Eye (tissue), 1 donor: ENCODE measurements at places on chromosomes 13 and 19.

DNA sequence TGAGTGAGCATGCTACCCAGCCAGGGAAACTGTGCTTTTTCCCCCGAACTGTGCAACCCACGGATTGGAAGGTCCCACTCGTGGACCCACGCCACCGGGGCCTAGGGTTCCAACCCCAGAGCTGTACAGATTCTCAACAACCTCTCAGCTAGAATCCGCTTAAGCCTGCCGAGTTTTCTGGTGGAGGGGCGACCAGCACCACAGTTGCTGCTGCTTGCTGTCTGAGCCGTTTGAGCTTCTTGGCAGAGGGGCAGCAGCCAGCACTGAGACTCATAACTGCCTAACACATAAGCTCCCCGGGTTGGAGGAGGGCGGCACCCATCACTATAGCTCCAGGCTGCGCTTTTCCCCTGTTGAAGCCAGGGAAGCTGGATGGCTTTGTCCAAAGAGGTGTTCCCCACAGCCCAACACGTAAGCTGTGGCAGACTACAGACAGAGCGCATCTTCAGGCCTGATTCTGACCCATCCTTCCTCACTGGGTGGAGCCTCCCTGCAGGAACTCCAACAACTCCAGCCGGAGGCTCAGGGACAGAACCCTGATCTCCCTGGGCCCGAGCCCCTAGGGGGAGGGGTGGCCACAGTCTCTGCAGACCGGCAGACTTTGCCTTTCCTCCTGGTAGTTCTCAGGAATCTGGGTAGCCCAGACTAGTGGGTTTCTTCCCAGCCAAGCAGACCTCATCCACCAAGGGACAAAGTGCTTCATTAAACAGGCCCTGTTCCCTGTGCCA, 871.6 kb downstream of the SLITRK6 start:
- no peak for DNase-seq

- DNase-seq, result peak; percentile 24
Measured at GRCh38 chr19:34232566-34233481, 21.5 kb upstream of the GARRE1 start.

- peak; percentile 75 for DNase-seq
Measured at GRCh38 chr13:91745967-91746366, 347.5 kb downstream of the GPC5 start.

- DNase-seq, result no peak
Measured at GRCh38 chr19:12727745-12728433, 4.2 kb upstream of the TNPO2 start.

- DNase-seq, result no peak
Measured at GRCh38 chr19:17405250-17406045, at the start of gene BST2. BST2 (minus strand) TSS chr19:17405630; CDS start chr19:17405575, 55 bp downstream.

GRCh38 chr19:17333611-17334413, 843 bp downstream of the ANO8 start:
- peak; percentile 75 for DNase-seq

DNA sequence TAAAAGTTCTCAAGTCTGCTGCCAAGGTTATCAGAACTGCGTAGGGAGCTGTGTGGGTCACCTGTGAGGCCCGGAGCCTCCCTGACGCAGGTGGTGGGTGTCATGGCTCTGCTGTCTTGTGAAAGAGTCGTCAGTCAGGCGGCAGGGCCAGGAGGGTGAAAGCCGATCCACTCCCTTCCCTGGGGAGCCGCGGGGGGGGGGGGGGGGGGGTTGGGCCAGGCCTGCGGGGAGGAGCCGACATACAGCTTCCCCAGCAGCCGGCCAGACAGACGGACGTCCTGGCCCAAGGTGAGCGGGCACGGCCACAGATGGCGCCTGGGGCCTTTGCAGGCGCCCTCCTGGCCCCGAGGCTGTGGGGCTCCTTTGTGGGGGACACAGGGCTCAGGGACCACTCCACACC, 12.4 kb downstream of the SBNO2 start:
- DNase-seq, result no peak

DNA sequence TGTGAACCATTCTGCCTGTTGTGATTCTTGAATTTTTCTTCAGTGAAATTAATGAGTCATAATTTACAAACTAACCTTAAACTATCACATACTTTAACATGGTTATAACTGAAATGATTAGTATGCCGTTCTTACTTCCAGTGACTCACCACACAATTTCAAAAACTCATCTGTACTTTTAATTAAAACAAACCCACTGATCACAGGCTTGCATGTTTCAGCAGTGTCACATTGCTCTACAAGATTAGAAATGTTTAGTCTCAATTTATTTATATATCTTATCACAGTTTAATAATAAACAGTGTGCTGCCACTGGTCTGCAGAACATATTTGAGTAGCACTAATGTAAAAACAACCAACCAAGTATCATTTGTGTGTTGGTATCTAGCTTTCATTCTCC, 2227.9 kb upstream of the PCDH20 start:
- DNase-seq, result no peak

- DNase-seq, result peak; percentile 52
Measured at GRCh38 chr19:14433554-14434501, 722 bp downstream of the PKN1 start.

GRCh38 chr19:58084596-58085347, 13.3 kb downstream of the ZSCAN18 start:
- DNase-seq, result no peak

- peak; percentile 66 for DNase-seq
Measured at GRCh38 chr19:2469102-2469914, 6.6 kb upstream of the GADD45B start.

DNA sequence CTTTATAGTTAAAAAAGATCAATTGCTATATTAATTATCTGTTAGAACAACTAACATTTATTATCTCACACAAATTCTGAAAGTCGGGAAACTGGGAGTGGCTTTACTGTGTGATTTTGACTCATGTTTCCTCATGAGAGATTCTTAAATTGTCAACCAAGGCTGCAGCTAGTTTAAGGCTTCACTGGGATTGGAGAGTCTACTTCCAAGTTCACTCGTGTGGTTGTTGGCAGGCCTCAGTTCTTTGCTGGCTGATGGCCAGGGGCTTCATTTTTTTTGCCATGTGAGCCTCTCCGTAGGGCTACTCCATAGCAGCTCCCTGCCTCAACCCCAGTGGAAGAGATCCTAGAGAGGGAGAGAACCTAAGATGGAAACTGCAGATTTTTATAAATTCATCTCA, 24.5 kb upstream of the LPAR6 start:
- DNase-seq, result peak; percentile 44

GRCh38 chr13:112582263-112582662, 5.7 kb downstream of the TUBGCP3 start:
- DNase-seq, result no peak

DNA sequence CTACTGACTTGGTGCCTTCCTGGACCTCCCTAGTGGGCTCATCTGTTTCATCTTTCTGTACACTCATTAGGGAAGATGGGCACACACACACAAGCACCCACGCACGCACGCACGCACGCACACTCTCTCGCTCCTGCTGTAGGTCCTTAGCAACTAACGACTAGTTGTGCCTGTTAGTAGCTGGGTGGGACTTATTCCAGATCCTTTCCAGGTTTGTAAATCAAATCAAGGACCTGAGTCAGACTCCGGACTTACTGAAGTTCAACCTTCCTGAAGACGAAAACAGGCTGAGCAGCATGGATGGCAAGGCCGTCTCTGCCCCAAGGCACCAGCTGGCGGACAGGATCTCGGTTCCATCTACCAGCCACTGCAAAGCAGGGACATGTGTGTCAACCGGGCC, 76.2 kb downstream of the SLC15A1 start:
- DNase-seq, result no peak

GRCh38 chr13:47306991-47307390, 410.1 kb upstream of the HTR2A start:
- DNase-seq, result no peak

DNA sequence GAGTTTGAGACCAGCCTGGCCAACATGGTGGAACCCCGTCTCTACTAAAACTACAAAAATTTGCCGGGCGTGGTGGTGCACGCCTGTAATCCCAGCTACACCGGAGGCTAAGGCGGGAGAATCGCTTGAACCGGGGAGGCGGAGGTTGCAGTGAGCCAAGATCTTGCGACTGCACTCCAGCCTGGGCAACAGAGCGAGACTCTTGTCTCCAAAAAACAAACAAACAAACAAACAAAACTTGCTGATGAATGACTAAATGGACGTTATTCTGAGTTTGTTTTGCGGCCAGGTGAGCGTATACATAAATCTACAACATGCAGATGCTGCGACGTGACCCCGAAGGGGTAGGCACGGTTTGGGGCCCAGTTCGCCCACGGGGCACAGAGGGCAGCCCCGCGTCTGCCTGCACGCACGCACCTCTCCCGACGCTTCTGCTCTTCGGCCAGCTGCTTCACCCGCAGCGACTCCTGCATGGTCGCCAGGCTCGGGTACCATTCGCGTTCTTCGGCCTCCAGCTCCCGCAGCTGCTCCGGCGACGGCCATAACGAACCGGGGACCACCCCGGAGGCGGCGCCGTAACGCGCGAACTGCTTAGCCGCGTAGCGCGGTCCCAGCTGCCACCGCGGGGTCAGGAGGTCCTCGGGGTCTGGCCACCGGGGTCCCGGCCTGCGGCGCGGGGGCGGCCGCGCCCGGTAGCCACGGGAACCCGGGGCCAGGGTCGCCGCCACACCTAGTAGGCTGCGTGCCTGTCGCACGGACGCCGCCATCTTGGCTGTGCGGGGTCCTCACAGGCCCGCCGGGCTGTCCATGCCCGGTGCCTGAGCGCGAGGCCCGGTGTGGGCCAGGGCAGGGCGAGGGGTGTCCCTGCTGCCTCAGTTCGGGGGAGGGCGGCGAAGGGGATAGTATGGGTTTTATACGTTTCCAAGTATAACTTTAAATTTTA, at the start of gene GADD45GIP1:
GADD45GIP1 (minus strand) TSS at position 778 of the 943 bp plus-strand sequence; CDS start at position 767, 11 bp downstream.
- peak; percentile 87 for DNase-seq

DNA sequence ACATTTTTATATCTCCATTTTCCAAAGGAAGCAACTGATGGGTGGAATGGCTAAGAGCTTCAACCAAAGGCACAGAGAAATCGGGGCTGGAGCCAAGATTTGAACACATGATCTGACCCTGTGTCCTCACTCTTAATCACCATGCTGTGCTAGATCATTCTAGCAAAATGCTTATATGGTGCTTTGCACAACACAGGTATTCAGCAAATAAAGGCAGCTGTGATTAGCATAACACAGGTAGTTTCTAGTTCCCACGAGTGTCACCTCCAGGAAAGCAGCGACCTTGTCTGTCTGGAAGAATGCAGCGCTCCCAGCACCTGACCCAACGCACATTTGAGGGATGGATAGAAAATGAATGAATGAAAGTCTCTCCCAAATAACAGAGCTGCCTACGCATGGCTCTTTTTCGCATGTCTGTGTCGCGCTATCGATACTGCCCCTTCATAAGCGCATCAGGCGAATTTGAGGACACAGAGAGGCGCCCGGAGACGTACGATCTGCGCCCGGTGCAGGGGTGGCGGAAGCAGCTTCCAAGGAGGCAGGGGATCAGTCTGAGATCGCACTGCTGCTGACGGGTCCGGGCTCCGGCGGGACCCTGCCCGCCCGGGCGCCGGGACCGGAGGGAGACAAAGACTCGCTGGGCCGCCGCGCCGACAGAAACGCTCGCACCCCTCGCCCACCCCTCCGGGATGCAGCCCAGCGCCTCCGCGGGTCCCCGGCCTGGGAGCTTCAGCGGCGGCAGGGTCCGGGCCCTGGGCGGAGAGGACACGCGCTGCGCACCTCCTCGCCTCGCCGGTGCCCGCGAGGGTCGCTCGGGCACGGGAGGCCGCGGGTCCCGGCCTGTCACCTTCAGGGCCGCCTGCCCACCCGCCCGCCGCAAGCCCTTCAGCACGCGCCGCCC, 609 bp downstream of the EPS15L1 start:
- peak; percentile 49 for DNase-seq

DNA sequence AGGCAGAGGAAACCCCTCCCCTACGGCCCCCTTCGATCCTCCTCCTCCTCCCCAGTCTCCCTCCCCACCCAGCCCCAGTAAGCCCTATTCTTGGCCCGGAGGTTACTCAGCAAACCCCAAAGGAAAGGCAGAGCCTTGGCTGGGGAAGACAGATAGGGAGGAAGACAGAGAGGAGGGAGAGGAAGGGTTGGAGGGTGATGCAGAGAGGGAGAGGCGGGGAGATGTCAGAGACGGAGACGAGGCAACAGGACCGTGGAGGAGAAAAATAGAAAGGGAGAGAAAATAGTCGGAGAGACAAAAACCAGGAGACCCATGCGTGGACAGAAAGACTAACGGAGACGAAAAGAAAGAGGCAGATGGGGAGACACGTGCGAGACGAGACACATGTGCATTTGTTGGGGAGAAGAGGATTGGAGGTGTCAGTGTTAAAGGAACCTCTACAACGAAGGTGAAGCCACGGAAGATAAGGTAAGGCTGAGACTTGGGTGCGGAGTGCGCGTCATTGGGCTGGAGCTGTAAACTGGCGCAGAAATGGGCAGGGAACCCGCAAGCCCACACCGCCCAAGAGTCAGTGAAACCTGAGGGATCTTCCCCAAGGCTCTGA, 2.9 kb downstream of the TGFB1 start:
- DNase-seq, result peak; percentile 22
